ENCODE measurements at places on chromosomes 13 and 19.

DNA sequence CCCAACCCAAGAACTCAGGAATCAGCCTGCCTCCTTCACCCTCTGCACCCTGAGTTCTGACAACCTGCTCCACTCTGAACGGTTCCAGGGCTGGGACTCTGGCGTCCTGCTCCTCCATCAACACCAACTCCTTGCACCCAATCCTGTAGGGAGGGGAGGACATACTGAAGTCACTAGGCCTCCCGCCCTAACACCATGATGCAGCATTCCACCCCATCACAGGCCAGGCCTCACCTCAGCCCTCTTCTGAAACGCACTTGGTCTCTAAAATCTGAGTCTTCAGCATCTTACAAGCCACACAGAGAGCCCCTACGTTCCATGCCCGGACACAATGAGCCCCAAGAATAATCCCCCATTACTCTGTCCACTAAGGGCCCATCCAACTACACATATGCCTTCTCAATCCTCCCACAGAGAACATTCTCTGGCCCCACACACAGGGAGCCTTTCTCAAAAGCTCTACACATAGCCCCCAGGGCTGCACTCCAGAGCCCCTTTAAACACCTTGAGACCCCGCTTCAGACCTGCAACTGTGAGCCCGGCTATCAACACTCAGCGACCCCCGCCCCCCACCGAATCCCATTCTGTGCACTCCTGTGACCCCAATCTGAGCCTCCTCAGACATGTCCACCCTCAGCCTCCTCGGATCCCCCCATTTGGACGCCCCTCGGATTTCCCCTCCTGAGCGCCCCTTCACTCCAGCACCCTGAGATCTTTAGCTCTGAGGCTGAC is 567 bp downstream of the ALKBH6 start:
- DNase-seq, result no peak

DNA sequence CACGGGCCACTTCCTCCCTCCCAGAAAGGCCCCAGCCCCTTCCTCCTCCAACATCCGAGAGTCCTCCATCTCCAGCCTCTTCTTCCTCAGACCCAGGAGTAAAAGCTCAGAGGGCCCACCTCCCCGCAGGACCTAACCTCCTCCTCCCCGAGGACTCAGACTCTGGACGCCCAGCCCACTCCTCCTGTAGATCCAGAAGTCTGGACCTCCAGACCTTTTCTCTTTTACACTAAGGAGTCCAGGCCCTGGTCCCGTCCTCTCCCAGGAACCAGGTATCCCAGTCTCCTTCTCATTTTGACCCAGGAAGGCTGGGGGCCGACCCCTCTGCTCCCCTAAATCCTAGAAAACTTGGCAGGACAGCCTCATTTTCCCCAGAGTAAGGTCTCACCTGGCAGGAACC is 1.9 kb upstream of the KLK8 start:
- DNase-seq, result no peak

GRCh38 chr13:94140027-94140426 is 339.5 kb downstream of the DCT start:
- no peak for DNase-seq

DNA sequence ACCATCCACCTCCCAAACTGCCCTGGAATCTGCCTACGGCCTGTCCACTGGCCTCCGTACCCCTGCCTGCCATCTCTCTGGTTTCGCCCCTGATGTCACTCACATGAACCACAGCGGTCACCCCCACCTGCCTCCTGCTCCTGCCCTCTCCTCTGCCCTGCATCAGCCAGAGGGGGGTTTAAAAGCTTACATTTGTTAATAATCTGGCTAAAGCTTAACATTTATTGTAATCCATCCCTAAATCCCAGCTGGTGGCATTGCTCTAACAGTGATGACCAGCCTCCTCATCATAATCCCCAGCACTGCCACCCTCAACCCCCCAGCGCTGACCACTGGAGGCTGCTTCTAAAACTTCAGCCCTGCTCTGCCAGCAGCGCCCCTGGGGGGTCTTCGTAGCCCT is 38.9 kb downstream of the DNM2 start:
- DNase-seq, result no peak

GRCh38 chr19:56978023-56978565 is 137.6 kb upstream of the PEG3 start:
- DNase-seq, result no peak

DNA sequence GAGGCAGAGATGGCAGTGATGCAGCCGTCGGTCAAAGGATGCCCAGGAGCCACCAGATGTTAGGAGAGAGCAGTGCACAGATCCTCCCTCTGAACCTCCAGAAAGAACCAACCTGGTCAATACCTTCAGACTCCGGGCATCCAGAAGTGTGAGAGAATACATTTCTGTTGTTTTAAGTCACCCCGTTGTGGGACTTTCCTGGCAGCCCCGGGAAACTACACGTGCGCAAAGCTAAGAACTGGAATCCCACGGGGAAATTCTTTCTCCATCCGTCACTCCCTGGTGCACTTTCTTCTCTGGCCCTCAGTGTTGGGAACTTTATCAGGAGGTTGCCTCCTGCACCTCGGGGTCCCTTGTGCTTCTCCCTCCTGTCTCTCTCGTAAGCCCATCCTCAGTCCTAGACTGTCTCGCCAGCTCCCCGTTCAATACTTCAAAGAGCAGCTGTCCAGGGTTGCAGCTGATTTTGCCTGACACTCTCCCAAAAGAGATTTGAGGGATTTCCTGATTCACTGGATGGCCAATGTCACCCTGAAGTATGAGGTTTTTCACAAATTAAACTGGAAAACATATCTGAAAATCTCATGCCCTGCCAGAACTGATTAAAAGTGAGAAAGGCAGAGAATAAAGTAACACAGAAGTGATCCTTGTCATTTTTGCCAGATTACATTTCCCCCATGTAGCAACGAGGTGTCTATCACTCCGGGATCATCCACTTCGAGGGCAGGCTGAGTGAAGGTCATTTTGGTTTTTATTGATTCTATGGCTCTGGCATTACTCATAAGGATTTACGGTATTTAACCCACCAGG is 136.8 kb downstream of the DCT start:
- no peak for DNase-seq

- no peak for DNase-seq
These were observed 53.6 kb downstream of the TDRD12 start for GRCh38 chr19:32773126-32773525.

DNA sequence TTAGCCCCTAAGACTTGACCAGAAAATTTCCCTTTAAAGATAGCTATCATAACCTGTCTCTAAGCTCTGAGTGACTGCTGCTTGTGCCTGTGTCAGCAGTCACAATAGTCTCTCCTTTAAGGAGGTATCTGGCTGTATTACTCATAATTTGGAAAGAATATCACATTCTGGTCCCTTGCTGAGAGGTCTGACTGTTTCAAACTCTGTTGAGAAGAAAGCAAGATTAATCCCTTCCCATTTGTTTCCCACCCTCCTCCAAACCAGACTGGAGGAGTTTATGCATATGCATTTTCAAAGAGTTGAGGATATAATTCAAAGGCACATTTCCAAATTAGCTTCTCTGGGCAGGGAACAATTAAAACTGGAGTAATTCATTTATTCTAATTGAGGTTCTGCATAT is 2.3 kb downstream of the HTR2A start:
- DNase-seq, result no peak

DNA sequence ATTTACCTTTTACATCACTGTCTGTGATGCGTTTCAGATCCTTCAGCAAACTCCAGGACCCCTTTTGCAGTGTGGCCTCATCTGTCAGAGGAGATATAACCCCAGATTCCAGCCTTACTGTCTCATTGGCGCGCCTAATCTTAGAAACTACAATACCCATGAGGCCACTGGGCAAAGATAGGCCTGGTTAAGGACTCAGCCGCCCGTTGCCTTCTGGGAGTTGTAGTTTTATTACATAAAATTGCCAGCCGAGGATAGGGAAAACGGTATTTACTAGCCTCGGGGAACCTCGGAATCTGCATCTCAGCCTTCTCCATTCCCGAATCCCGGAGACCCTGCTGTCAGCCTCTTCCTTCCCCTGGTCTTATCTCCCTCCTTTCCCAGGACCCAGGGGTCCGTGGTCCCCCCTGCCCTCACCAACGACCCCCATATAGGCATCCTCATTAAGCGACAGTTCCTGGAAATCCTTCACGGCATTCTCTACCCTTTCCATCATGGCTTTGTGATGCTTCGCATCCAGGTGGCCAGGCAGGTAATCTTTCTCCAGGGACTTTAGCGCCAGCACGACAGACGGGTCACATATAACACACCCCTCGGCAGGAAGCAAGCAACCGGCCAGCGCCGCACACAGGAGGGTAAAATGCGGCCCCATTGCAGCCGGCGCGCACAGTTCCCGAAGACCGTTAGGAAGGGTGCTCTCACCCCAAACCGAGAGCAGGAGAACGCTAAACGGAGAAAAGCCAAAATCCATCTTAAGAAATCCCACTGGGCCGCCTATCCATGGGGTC is 1.3 kb downstream of the IZUMO1 start:
- peak; percentile 73 for DNase-seq
